Mesenteric fat pad (tissue), 1 donor: ENCODE measurements at places on chromosomes 4 and X. TPM values are rescaled to one million over a fixed set of nuclear protein-coding genes. Genes with fewer than 3 reads are reported as not detected.

Gene MAGEA12
- total RNA-seq, result not detected

Gene PTCHD1
- total RNA-seq, result 0.19 TPM

Gene N4BP2
- 6.4 TPM for total RNA-seq

Gene GPRASP1
- total RNA-seq, result 4.0 TPM

DNA sequence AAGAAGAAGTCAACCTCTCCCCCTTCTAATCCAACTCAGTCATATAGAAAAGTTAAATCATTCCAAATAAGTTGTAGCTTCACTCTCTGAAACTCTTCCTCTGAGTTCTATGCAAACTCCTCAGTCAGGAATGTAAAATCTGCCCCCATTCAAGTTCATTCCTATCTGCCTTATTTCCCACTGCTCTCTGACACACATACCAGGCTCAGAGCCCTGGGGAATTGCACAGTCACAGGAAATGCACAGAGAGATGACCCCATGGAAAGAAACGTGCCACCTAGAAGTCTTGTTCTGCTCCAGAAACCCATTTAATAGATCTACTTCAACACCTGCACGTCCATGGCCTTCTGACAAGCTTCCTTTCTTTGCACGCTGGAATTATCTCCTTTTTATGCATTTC is 236.0 kb upstream of the VCX3A start:
- DNase-seq, result no peak

- DNase-seq, result no peak
Observed at GRCh38 chr4:24923550-24923949, 10.7 kb upstream of the CCDC149 start.

DNA sequence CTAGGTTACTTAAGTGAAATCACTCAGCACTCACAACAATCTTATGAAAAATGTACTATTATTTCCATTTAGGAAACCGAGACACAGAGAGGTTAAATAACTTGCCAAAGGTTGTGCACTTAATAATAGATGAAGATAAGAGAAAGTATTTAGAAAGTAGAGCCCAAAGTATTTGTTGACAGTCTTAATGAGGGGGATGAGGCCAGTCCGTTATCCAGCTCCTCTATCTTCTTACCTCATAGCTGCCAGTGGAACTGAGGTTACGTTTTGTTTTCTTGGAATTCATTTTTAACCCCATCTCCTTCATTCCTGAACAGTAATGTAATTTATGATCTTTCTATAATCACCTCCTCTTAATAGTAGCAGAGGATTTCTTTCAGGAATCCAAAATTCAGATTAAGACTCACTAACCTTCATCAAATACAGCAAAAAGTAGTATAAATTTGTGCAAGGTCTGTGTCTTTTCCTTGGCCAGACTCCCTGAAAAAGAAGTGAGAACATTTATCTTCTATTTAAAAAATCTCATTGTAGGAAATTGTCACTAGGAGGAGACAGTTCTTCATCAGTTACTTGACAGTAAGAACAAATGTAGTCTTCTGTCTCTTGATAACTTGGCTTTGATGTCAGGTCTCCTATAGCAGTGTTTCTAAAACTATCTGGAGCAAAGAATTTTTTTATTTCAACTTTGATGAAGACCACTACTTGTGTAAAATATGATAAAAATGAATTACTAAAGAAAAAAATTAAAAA is 35.5 kb downstream of the F8 start:
- no peak for DNase-seq

DNA sequence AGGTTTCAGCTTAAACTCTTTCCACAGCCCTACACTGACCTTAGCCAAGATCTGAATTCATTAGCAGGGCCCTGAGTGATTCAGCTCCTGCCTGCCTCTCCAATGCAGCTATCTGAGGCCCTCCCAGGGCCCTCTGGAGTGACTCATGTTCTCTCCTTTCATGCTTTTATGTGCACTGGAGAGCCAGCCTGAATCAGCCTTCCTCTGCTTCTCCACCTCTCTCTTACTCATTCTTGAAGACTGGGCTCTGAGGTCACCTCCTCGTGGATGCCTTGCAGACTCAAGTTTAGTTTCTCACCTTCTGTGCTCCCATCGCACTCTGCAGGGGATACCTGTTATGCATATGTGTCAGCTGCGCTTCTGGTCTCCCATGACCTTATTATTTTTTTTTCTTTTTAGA is 3.1 kb upstream of the OCIAD2 start:
- DNase-seq, result no peak

DNA sequence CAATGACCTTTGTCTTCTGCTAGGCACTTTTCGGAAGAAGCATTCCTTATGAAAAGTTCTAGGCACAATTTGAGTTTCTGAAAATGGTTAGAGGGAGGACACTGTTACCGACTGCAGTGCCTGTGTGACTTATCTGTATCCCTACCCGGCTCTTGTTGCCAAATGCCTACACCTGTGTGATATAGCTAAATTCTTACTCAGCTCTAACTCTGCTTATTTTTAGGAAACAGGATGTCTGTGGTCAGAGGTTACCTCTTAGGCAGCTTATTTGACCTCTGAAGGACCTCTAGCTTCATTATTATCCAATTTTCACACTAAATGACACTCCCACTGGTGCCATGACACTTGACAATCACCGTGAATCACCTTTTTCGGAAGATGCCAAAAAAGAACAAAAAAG is 561.1 kb upstream of the SMIM31 start:
- no peak for DNase-seq

GRCh38 chr4:57114973-57115372 is 4.8 kb upstream of the IGFBP7 start:
- no peak for DNase-seq

DNA sequence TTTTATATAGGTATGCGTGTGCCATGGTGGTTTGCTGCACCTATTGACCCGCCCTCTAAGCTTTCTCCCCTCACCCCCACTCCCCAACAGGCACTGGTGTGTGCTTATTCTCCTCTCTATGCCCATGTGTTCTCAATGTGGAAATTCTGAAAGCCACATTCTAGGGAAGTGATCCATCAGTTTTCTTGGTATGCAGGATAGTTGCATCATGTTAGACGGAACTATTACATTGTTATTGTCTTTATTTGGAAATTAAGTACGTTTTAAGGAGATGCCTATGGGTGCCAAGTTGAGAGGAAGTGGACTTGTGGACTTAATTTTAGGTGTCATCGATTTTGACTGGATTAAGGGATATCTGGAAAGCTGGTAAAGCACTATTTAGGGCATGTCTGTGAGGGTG is 204.6 kb downstream of the RBM46 start:
- DNase-seq, result no peak

GRCh38 chrX:44039556-44039955 is 66.4 kb upstream of the NDP start:
- DNase-seq, result no peak

DNA sequence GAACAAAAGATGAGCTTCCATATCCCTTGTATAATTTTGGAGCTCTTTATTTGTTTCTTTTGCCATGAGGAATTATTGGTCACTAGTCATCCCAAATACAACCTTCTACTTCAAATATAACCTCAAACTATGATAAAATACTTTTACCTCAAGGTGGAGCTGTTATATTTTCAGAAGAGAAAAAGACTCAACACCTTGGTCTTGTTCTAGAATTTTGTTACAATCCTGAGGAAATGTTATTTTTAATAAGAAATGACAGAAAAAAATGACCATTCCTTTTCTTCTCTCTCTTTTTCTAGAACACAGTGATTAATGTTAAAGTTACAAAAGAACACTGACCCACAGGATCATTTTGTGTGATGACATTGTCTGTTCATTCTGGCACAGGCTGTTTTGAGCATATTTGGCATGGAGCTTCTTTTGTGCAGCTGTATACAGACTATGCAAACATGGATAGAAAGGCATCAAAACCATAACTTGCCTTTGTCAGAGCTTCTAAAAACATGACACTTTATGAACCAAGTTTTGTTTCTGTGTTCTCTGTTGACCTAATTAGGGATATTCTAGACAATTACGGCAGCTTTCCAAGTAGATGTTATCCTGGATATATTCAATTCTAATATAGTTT is 159.6 kb upstream of the CTSO start:
- no peak for DNase-seq

GRCh38 chrX:31266203-31267076 is 194.6 kb upstream of the FTHL17 start:
- no peak for DNase-seq

DNA sequence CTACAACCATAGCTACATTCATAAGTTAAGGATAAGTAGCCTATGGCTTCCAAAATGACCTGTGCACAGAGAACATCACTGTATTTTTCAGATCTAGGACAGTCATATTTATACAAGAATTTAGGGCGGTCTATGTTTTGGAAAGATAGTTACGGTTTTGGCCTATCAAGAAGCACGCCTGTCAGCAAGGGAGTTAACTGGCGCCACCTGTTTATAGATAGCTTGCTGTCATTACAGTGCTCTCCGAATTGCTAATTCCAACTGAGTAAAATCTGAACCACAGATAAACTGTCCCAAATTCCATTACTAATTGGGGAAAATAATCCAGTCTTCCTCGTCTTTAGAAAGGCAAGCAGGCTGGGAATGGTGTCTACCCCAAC is 646 bp downstream of the ABCB7 start:
- DNase-seq, result no peak

DNA sequence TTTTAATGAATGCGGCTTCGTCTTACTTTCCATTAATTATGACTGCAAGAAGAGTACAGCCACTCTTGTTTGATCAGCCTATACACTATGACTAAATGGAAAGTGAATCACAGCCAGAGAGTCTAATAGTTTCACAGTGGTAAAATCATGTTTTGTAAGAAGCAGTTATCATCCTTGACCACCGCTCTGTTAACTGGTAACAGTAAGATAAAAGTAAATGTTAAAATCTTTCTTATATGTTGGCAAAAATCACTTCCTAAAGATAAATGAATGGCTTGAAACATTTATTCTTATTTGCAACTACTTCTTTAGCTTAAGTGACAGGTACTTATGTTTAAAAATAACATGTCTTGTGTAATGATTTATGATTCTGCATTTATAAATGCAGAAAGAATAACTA is 13.2 kb downstream of the GALNT7 start:
- DNase-seq, result no peak

DNA sequence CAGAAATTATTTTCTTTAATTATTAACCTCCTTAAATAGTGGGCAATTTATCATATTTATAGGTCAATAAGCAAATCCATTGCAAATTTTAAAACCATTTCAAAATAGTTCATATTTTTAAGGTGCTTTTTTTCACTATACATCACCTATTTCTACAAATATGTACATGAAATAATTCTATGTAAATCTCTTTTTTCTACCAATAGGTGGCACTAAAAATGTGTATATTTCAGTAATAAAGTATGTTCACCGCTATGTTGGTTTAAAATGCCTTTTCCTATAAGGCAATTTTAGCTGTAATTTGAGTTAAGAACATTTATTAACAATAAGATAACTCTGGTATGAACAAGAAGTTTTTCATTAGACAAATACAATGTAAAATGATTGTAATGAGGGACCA is 672.2 kb downstream of the KCTD8 start:
- DNase-seq, result no peak

GRCh38 chr4:110248100-110248499 is 49.7 kb upstream of the ELOVL6 start:
- DNase-seq, result no peak

GRCh38 chr4:141081921-141082395 is 51.3 kb downstream of the RNF150 start:
- no peak for DNase-seq

- no peak for DNase-seq
Observed at GRCh38 chr4:89995814-89996213, 101.2 kb downstream of the MMRN1 start.

GRCh38 chr4:116531870-116532269 is 553.5 kb downstream of the TRAM1L1 start:
- DNase-seq, result no peak

- DNase-seq, result no peak
Observed at GRCh38 chr4:65401083-65401482, 269.2 kb downstream of the EPHA5 start.

DNA sequence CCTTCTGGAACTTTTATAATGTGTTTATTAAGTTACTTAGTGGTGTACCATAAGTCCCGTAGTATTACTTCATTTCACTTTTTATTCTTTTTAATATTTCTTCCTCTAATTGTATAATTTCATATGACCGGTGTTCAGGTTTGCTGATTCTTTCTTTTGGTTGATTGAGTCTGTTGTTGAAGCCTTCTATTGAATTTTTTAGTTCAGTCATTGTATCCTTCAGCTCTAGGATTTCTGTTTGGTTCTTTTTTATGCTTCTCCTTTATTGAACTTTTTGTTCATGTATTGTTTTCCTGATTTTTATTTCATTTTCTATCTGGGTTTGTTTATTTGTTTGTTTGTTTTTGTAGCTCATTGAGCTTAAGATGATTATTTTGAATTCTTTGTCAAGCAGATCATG is 8.8 kb downstream of the CEP44 start:
- DNase-seq, result no peak

GRCh38 chr4:148449921-148450320 is 7.7 kb upstream of the NR3C2 start:
- no peak for DNase-seq

DNA sequence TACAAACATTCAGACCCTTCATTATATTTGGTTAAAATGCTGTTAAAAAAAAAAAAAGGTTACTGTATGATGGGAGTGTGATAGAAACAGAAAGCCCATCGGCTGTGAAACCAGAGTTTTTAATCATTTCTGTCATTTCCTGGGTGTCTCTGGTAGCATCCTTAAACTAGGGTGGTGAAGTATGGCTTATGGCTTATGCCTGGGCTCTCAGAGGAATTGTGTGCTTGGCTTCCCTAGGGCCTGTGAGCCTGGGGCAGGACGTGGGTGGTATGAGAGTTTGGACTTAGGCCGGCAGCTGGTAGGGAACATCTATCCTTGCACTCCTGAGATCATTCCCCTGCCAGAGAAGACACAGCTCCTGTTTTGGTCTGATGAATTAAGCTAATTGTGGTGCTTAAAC is 52.2 kb downstream of the DCUN1D4 start:
- no peak for DNase-seq

DNA sequence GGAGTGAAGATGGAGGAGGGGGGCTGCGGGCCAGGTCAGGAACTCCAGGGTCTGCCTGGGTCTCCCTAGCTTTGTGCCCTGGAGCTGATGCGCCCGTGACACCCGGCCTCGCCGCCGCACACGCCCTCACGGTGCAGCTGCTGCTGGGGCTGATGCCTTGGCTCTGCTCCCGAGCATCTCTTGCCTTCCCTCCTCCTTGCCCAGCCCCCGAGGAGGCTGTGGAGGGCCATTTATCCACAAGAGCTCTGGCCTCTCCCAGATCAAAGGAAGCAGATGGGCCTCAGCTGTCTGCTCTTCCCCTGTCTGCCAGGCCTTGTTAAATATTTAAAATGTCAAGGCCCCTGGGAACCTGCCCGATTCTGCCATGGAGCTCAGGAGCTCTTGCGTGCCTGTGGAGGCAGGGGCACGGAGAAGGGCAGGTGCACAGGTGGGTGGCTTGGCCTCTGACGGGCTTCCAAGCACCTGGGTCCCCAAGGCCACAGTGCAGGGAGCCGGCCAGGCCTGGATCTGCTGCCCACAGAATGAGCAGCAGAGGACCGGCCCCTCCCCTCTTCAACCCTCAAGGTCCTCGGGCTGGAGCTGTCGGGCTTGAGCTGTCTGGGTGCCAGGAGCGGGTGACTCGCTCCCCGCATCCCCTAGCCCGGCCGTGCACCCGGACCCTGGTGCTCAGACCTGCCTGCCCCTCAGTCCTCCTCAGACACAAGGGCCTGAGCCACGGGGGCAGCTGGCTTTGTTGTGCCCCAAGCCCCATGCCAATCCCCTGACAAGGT is 20.3 kb downstream of the ATP2B3 start:
- no peak for DNase-seq
